ENCODE measurements at places on chromosomes 1 and 21.

- no peak for DNase-seq
These were observed 28.4 kb downstream of the SDC3 start for GRCh38 chr1:30879940-30880677.

- DNase-seq = no peak
These were observed 351.6 kb upstream of the DUSP10 start for GRCh38 chr1:222093518-222093917.

DNA sequence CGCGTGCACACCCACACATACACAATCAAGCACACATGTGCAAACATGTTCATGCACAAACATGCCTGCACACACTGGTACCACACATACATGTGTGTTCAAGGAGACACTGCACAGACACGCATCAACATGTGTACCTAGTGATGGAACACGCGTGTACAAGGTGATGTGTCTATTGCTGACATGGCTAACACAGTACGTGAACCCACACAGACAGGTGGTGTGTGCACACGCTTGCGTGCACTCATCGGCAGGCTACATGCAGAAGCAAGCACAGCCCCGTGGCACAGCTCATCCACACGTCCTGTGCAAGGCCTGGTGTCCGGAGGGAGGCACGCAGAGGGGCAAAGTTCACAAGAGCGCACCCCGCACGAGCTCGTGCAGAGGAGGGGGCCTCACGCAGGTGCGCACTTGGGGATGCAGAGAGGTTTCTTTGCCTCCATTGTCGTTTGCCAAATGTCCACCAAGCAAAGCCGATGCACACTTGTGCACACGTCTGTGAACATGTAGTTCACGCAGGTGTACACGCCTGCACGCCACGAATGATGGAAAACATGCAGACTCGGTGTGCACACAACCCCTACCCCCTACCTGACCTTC lies 969 bp downstream of the ACAP3 start:
- no peak for DNase-seq

- no peak for DNase-seq
These were observed 20.4 kb downstream of the MYSM1 start for GRCh38 chr1:58679463-58679862.

DNA sequence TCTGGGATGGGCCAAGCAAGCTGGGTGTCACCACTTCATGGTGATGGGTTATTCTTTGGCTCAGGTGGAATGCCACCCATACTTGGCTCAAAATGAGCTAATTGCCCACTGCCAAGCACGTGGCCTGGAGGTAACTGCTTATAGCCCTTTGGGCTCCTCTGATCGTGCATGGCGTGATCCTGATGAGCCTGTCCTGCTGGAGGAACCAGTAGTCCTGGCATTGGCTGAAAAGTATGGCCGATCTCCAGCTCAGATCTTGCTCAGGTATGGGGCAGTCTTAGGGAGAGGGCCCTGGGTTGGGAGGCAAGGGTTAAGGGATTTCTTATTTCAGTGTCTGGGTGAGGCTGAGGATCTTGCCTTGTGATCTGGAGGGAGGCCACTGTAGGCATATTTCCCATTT lies 15.4 kb upstream of the NASP start:
- no peak for DNase-seq

DNA sequence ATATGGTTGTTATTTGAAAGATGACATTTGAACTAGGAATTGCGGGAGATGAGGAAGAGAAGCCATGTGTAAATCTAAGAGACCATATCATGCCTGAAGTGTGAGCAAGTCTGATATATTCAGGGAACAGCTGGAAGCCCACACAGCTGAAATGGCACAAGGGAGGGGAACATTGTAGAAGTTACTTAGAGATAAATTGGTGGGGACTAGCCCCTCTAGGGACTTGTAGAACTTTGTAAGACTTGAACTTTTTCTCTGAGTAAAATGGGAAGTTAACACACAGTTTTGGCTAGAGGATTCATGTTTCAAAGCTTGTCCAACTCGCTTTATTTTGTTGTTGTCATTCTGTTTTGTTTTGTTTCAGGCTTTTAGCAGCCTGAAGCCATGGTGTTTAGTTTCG lies 216.4 kb downstream of the FMN2 start:
- no peak for DNase-seq

- peak; percentile 9 for DNase-seq
These were observed 24.7 kb downstream of the RPS6KC1 start for GRCh38 chr1:213075725-213076124.

DNA sequence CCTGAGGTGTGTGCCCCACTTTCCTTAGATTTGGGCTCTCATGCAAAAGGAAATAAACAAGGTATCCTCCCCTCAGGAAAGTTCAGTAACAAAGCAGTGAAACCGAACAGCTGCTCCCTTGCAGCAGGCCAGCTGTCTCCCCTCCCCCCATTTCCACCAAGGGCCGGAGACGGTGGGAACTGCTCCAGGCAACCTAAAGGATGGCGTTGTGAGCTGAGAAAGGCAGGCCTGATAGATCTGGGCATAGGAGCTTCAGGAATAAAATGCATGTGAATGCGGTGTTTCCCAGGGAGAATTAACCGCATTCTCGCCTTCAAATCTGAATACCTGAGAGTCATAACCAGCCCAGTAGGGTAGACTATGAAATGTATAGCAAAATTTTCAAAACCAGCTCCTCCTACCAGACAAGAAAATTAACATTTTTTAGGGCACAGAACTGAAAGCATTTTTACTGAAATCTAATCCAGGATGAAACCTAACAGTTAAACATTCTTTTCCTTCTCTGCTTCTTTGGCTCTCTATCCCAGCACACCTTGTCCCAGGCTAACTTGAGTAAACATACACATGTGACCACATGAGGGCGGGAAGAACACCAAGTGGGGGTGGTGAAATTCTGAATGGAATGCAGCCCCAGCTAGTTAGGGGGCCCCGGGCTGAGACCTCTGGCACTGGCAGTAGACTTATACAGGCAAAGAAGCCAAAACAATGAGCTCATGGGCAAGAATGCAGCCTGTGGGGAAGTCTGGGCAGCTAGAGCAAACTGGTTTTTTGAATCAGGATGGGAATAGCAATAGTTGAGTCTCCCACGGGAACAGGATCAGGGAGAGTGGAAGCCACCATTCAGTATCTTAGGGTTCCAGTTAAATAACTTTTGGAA lies 11.5 kb downstream of the MCL1 start:
- DNase-seq = no peak

- no peak for DNase-seq
These were observed 370.6 kb downstream of the PTPRC start for GRCh38 chr1:199009447-199009846.

DNA sequence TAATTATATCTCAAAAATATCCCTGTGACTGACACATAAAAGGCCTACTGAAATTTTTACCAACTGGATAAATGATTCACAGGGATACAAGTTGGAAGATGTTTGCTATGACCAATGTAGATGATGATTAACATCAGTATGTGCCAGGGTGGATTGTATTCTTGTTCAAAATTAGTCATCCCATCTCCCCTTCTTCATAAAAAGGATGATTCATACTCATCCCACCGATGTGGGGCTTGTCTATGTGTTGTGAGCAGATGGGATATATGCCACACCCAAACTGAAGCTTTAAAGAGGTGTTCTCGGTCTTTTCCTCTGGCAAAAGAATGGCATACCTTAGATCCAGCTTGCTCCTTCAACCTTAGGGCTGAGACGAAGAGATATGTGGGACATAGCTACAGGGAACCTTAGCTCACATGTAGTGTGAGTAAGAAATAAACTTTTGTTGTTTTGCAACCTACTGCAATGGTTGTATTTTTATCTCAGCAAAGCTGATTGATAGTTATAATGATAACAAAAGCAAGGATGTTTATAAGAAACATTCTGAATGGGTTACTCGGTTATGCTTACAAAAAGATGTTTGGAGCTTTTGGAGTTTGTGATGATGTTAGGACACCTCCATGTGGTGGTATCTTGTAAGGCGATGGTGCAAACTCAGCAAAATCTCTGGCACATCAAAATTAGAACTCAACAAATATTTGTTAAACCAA lies 29.4 kb downstream of the SPATA17 start:
- DNase-seq = no peak
